Stimulated activated CD4-positive, alpha-beta T cell treated with anti-CD3 and anti-CD28 coated beads, Interleukin-4, amount 100 ng/mL, for 1 hour (primary cell): ENCODE measurements at places on chromosomes 4 and X.

GRCh38 chrX:129719931-129720530 lies 18.7 kb upstream of the XPNPEP2 start:
- no peak for DNase-seq

DNA sequence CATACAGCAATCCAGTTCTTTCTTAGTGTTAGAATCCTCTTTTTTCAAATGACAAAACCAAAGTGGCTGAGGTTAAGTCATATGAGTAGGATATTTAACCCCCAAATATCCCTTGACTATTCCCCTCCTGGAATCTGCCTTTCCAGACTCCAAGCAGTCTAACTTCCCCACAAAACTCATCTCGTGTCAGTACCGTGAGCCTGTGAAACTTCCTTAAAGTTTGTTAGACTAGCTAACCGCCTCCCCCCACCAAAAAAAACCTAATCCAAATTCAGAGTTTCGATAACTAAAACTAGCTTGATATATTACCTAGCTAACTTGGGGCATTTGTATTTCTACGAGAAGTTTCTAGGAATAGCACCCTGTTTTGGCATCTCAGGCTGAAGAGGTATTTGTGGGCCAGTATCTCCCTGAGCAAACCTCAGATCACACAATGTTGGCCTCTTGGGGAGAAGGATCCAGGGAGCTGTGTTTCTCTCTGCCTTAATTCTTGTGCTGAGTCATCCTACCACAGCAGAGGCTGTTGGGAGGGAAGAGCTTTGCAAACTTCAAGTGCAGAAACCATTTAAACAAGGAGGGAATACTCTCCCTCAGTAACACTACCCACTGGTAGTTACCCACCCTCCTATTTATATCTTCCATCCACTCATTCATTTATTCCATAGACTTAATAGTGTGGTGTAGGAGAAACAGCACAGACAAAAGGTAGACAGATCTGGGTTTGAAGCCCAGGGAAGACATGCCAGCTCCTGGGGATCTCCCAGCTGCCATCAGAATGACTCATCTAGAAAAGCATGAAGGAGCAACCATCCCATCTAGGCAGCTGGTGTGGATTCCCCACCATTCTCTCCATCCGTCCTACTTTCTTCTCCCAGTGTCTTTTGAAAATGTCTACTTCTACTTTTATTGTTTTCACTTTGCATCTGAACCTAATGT lies 39.3 kb upstream of the TXK start:
- no peak for DNase-seq

DNA sequence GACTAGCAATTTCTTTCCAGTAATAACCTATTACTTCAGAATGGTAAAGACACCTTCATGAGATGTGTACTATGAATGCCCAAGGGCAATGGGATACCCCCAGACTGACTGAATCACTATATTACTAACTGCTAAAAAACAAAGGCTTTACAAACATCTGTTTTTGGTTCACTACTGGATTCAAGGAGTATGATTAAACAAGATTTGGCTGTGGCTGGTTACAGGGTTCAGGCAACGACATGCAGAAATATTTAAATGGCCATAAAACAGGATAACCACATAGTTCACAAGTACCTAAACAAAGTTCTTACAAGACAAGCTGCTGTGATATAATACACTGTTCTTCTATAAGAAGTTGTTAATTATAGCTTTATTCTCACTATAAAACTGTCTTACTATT lies 128.2 kb downstream of the FRYL start:
- DNase-seq: no peak

DNA sequence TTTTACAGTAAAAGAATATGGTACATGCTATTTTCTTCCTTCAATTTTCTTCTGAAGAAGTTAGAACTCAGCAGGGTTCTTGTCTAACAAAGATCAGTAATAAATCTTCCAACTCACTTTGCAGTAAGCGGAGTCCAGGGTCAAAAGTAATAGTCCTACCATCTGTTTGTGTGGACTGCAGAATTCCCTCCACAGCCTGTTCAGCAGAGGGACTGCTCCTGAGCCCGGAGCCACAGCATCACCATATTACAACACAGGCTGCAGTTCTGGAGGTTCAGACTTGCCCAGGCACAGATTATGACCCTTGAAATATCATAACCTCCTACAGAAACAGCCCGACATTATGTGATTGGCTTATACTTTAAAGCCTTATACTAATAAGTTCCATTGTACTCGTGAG lies 10.3 kb downstream of the FHDC1 start:
- no peak for DNase-seq

GRCh38 chr4:24778464-24779225 lies 16.7 kb upstream of the SOD3 start:
- no peak for DNase-seq

GRCh38 chr4:146640021-146640464 lies 1.4 kb downstream of the POU4F2 start:
- DNase-seq: no peak

DNA sequence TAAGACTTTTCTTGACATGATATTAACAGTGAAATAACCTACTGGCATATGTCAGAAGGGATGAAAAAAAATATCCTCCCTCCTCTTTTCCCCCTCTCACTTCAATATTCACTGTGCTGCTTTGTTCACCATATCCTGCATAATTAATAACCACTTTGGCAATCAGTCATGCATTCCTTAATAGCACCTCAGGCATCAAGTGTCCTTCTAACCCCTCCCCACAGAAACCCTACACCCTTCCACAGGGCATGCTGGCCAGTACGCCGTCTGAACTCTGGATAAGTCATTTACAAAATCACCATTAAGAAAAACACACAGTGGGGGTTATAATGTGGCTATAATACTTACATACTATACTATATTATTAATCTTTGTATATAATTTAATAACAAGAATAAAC lies 165.9 kb downstream of the PDGFC start:
- no peak for DNase-seq
